Articular chondrocyte of knee joint (primary cell): ENCODE measurements at places on chromosomes 6 and 20. TPM values are rescaled to one million over a fixed set of nuclear protein-coding genes. Genes with fewer than 3 reads are reported as not detected.

NKAPL gene
- 0.78 and 1.8 TPM in 2 replicates for total RNA-seq

FLRT3 gene
- 0.13 and 0.32 TPM in 2 replicates for total RNA-seq

IL17A gene
- total RNA-seq, result not detected in 2 replicates

FERMT1 gene
- 3.9 and 5.1 TPM in 2 replicates for total RNA-seq

BPI gene
- total RNA-seq, result not detected in 2 replicates

HCRTR2 gene
- total RNA-seq, result not detected in 2 replicates

RIPPLY2 gene
- total RNA-seq, result under 0.01 and 0.43 TPM in 2 replicates

CAP2 gene
- total RNA-seq, result 18.5 and 23.0 TPM in 2 replicates
